Thoracic aorta (tissue), 2 donors: ENCODE measurements at places on chromosomes 4 and X. TPM values are rescaled to one million over a fixed set of nuclear protein-coding genes. Genes with fewer than 3 reads are reported as not detected.
A peak's percentile ranks its signal among the peaks of the same experiment; 100 is the strongest.

The HPGD gene
- 3.4 TPM for total RNA-seq

The FAM149A gene
- 12.8 TPM for total RNA-seq

The HDX gene
- 6.0 TPM for total RNA-seq

DNA sequence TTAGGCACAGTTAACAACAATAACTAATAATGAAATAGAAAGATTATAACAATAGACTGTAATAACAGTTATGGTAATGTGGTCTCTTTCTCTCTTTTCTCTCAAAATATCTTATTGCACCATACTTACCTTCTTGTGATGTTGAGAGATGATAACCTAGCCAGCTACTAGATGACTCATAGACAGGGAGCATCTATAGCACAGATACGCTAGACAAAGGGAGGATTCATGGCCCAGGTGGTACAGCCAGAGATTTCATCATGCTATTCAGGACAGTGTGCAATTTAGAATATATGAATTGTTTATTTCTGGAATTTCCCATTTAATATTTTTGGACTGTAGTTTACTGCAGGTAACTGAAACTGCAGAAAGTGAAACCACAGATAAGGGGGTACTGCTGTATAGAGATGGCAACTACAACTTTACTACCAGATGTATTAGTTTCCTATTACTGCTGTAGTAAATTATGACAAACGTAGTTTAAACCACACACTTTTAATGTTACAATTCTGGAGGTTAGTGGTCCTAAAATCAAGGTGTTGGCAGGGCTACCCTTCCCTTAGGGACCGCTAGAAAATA is 41.8 kb upstream of the MAGED1 start:
- DNase-seq = no peak

DNA sequence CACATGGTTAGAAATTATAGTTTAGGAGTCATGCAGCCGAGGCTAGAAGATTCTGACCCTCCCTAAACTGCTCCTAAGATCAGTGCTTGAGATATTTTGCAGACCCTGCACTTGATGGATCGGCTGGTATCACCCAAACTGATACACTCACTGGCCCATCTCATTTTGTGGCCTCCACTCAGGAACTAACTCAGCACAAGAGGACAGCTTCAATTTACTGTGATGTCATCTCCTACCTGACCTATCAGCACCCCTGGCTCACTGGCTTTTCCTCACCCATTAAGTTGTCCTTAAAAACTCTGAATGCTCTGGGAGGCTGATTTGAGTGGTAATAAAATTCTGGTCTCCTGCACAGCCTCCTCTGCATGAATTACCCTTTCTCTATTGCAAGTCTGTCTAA is 450.9 kb downstream of the PCDH10 start:
- no peak for DNase-seq

GRCh38 chr4:115841871-115842270 is 728.5 kb upstream of the NDST4 start:
- no peak for DNase-seq

DNA sequence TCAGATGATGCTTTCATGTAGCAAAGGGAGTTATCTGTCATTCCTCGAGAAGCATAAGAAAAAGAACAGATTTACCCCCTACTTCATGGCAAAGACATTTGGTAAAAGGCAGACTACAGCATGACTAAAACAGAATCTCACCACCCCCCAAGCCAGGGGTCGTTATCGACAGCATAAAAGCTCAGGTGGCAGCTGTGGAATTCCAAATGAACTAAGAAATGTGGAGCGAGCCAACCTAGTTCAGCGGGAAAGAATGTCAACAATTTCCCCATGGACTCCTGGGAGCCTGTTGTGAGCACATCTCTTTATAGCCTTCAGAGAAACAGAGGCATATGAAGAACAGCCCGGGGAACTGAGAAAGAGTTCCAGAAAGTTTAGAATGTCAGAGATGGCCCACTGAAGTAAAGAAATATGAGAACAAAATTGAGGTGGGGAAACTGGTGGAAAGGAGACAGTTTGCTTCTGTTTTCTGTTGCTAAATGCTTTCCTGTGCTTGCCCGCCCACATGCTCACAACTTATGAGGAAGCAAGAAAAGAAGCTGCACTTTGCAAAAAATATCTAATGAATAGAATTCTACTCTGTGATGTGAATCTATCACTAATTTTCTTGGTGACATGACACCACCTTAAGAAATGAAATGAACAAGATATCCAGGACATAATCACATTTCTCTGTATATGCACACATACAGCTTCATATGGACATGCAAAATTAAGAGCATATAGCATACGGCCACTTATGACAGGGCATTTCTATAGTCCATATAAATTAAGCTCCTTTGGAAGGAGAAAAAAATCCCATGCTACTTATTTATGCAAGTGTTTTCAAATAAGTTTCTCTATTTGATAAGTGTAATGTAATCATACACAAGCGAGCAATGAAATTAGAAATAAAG is 135.3 kb upstream of the MID1 start:
- no peak for DNase-seq

DNA sequence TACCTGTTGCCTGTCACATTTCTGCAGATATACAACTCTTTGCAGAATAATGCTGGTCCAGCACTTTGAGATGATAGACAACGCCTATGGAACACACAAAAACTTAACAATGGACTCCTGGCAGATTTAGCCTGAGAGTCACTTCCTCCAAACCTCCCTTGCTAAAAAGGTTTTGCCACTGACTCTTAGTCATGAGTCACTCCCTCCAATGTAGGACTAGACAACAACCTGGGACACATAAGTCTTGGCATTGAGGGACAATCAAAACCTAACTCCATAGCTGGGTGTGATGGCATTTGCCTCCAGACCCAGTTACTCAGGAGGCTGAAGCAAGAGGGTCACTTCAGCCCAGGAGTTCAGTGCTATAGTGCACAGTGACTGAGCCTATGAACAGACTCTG is 22.0 kb upstream of the EIF4E start:
- no peak for DNase-seq

GRCh38 chr4:183333983-183334382 is 11.8 kb upstream of the CLDN24 start:
- no peak for DNase-seq

GRCh38 chr4:86338989-86339388 is 20.9 kb downstream of the MAPK10 start:
- no peak for DNase-seq

DNA sequence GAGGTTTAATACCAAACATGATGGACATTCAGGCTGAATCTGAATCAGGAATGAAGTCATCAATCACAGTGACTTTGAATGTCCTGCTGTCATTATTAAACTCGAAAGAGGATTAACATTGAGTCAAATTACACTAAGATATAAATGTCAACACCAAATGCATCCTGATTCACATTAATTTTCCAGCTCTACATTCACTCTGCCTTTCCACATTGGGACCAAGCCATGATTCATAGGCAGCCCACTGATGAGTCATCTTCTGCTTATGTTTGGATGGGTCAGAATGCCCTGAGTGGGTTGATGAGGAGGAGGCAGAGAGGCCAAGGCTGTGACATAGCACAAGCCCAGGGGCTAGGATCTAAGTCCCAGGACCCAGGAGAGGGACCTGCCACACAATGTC is 247.6 kb upstream of the RPS6KA3 start:
- peak; percentile 2 for DNase-seq
